ENCODE measurements at places on chromosomes 1 and 21.

DNA sequence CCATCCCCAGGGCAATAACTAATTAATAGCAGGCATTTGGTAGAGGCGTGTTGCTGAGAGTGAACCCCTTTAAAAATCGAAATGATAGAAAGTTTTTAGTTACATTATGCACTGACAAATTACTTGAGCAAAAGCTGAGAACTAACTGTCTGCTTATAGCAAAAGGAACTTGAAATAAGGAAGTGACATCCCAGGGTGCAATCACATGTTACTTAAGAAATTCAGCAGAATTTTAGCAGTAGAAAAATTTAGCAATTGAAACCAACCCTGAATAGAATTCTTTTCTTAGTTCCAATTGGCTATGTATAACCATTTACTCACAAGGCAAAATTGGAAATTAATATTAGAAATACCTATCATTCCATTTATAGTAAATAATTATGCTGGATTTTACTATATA, 139.5 kb upstream of the SAMSN1 start:
- H3K27me3 ChIP-seq, result no peaks in the 10 kb centered on the region
- H3K4me1 ChIP-seq, result peaks cover 34% of the 10 kb centered on the region
- no peak for DNase-seq
- peaks cover 3% of the 10 kb centered on the region for H3K36me3 ChIP-seq
- H3K4me3 ChIP-seq, result no peak overlapping the region
- no peak overlapping the region for H3K27ac ChIP-seq

- H3K4me1 ChIP-seq, result no peaks in the 10 kb centered on the region
- H3K36me3 ChIP-seq, result no peaks in the 10 kb centered on the region
- H3K27me3 ChIP-seq, result peaks cover 25% of the 10 kb centered on the region
- DNase-seq, result no peak
- no peak overlapping the region for H3K4me3 ChIP-seq
- H3K27ac ChIP-seq, result no peak overlapping the region
These were observed 18.0 kb downstream of the TGFB2 start for GRCh38 chr1:218363141-218363540.

DNA sequence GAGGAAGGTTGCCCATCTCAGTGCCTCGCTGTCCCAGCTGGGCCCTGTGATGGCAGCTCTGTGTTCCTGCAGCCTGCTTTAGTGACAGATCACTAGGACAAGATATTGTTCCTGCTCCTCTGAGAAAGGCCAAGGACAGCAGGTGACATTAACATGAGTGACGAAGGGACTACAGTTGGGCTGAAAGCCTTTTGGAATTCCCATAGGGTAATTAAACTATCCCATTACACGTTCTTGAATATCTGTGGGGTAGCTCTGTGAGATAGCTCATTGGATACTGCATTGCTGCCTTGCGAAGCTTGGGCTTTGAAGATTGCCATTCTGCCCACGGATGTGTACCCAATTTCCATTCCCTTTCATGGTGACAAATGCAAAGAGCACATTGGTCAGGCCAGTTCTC, 78.2 kb upstream of the COA6 start:
- H3K36me3 ChIP-seq, result no peaks in the 10 kb centered on the region
- no peaks in the 10 kb centered on the region for H3K4me1 ChIP-seq
- H3K27ac ChIP-seq, result no peak overlapping the region
- peaks cover 19% of the 10 kb centered on the region for H3K27me3 ChIP-seq

GRCh38 chr1:38872401-38873026, 634 bp downstream of the MYCBP start:
- peak; percentile 50 for DNase-seq
- no peaks in the 10 kb centered on the region for H3K27me3 ChIP-seq
- H3K27ac ChIP-seq, result peak overlapping the region; percentile 57
- H3K36me3 ChIP-seq, result peaks cover 1% of the 10 kb centered on the region
- peak overlapping the region; percentile 86 for H3K4me3 ChIP-seq
- peaks cover 22% of the 10 kb centered on the region for H3K4me1 ChIP-seq

DNA sequence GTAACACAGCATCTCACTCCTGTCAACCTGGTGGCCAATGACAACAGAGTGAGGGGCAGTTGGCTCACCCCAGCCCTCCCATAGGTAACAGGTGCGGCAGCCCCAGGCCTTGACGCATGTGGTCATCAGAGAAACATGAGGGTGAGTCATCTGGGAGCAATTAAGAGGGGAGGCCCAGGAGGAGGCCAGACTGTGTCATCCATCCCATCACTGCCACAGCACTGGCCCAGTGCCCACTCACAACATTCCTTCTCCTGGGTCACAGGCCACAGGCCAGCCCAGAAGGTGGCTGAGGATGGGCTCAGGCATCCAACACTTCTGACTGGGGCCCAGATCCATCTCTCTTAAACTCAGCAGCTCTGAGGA, 17.1 kb downstream of the TEX35 start:
- no peaks in the 10 kb centered on the region for H3K27me3 ChIP-seq
- H3K4me3 ChIP-seq, result no peak overlapping the region
- no peaks in the 10 kb centered on the region for H3K36me3 ChIP-seq
- no peak overlapping the region for H3K27ac ChIP-seq

GRCh38 chr1:156474966-156475365, 25.6 kb downstream of the MEF2D start:
- no peak overlapping the region for H3K27ac ChIP-seq
- peaks cover 30% of the 10 kb centered on the region for H3K36me3 ChIP-seq
- H3K4me3 ChIP-seq, result no peak overlapping the region
- peaks cover 14% of the 10 kb centered on the region for H3K4me1 ChIP-seq
- no peaks in the 10 kb centered on the region for H3K27me3 ChIP-seq

- H3K27ac ChIP-seq, result no peak overlapping the region
- H3K4me3 ChIP-seq, result no peak overlapping the region
- DNase-seq, result no peak
- H3K4me1 ChIP-seq, result no peaks in the 10 kb centered on the region
These were observed 49.0 kb downstream of the EVA1C start for GRCh38 chr21:32461503-32461902.

- H3K27ac ChIP-seq, result no peak overlapping the region
- H3K4me1 ChIP-seq, result no peaks in the 10 kb centered on the region
- no peaks in the 10 kb centered on the region for H3K36me3 ChIP-seq
- no peak for DNase-seq
These were observed 68.6 kb upstream of the ANGPTL1 start for GRCh38 chr1:178939338-178940067.

DNA sequence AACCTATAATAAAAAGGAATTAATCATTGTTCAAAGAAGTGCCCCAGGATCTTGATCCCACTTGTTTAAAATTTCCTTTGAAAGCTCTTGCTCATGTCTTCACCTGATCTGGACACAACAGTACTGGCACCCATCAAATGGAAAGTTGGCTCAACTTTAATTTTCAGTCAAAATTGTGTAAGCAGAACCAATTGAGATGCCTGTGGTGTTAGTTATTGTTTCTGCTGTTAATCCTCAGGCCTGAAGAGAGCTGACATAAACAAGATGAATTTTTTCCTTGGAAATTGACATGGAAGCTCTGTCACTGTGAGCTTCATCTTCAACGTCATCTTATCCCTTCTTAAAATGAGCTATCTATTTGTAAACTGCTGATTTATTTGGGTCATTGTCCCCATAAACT, 88.3 kb upstream of the TNFSF4 start:
- H3K4me3 ChIP-seq, result no peak overlapping the region
- DNase-seq, result no peak
- peaks cover 4% of the 10 kb centered on the region for H3K27me3 ChIP-seq
- peaks cover 3% of the 10 kb centered on the region for H3K36me3 ChIP-seq
- no peak overlapping the region for H3K27ac ChIP-seq

GRCh38 chr1:27011058-27011764, 1.4 kb downstream of the TENT5B start:
- DNase-seq, result no peak
- H3K4me1 ChIP-seq, result peaks cover 5% of the 10 kb centered on the region
- peak overlapping the region; percentile 6 for H3K4me3 ChIP-seq
- no peak overlapping the region for H3K27ac ChIP-seq
- no peaks in the 10 kb centered on the region for H3K36me3 ChIP-seq

DNA sequence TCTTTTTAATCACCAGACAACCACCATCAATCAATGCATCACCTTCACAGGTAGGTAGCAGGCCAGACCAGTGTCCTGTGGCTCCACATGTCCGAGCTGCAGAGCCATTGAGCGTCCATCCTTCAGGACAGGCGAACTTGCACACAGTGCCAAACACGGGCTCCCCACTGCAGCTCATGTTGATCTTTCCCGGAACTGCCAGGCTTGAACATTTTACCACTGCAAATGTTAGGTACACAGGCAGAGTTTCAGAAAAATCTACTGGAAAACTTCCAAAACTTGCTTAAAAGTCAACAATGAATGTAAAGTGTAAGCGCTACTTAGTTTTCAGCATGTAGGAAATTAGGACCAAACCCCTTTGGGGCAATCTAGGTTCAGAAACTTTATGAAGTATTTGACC, 6.6 kb downstream of the SELE start:
- no peak overlapping the region for H3K27ac ChIP-seq
- no peaks in the 10 kb centered on the region for H3K27me3 ChIP-seq
- no peaks in the 10 kb centered on the region for H3K4me1 ChIP-seq
- no peak overlapping the region for H3K4me3 ChIP-seq
- H3K36me3 ChIP-seq, result no peaks in the 10 kb centered on the region

DNA sequence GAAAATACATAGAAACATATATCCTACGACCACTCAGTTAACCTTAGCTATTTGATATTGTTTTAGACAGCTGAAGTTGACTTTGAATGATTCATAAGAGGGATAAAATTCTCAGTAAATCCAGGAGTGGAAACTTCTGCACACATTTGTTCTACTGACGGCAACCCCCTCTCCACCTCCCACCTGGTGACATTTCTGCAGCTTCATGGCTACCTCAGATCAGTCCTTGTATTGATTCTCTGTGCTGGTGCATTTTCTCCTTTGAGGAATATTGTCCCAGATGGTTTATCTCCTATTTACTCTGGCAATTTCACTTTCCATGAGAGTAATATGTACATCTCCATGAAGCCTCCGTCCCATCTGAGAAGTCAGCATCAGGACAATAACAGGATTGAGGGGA, 57.7 kb upstream of the COA6 start:
- H3K4me3 ChIP-seq, result no peak overlapping the region
- peaks cover 5% of the 10 kb centered on the region for H3K27me3 ChIP-seq

DNA sequence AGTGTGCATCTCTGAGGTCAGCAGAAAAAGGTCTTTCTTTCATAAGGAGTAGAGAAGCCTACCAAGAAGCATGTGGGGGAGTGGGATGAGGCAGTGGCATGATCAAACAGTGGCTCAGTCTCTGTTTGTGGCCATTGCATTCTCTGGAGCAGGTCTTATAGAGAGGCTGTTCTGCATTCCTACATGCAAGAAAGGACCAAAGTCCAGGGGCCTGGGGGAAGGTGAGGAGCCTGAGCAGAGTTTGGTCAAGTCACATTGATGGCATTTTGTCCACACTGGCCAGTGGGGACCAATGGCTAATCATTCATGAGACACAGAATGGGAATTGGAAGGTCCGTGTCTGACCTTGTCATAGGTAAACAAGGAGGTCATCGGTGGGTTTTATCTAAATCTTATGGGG, 25.4 kb downstream of the MAP10 start:
- H3K36me3 ChIP-seq, result no peaks in the 10 kb centered on the region
- H3K4me1 ChIP-seq, result no peaks in the 10 kb centered on the region
- H3K27me3 ChIP-seq, result peaks cover 12% of the 10 kb centered on the region
- no peak overlapping the region for H3K4me3 ChIP-seq
- DNase-seq, result no peak
